Stomach (tissue), 19 donors: ENCODE measurements at places on chromosomes 2 and 18. TPM values are rescaled to one million over a fixed set of nuclear protein-coding genes. Genes with fewer than 3 reads are reported as not detected.

DNA sequence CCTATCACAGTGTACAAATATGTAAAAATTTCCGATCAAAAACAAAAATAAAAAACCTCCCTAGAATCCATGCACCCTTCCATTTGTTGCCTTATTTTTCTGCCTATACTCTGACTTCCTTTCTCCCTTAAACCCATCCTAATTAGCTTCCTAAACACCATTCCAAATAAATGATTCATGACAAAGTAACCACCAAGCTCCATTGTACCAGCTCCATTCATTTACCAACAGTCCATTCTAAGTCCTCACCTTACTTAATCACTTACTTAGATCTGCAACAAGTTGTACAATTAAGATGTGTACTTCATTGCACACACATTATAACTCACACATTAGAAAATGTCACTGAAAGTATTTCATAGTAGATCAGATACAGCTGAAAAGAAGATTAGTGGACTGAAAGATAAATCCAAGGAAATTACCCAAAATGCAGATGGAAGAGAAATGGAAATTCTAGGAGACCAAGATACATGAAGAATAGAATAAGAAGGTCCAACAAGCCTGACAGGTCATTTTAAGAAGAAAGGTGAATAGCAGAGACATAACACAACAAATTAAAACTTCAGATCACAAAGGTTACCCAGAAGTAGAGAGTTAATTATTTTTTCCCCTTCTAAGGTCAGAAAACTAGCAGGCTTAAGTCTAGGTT is 154.6 kb downstream of the DYM start:
- DNase-seq = no peak

GRCh38 chr2:238785528-238785860 is 62.4 kb upstream of the TWIST2 start:
- DNase-seq = no peak

DNA sequence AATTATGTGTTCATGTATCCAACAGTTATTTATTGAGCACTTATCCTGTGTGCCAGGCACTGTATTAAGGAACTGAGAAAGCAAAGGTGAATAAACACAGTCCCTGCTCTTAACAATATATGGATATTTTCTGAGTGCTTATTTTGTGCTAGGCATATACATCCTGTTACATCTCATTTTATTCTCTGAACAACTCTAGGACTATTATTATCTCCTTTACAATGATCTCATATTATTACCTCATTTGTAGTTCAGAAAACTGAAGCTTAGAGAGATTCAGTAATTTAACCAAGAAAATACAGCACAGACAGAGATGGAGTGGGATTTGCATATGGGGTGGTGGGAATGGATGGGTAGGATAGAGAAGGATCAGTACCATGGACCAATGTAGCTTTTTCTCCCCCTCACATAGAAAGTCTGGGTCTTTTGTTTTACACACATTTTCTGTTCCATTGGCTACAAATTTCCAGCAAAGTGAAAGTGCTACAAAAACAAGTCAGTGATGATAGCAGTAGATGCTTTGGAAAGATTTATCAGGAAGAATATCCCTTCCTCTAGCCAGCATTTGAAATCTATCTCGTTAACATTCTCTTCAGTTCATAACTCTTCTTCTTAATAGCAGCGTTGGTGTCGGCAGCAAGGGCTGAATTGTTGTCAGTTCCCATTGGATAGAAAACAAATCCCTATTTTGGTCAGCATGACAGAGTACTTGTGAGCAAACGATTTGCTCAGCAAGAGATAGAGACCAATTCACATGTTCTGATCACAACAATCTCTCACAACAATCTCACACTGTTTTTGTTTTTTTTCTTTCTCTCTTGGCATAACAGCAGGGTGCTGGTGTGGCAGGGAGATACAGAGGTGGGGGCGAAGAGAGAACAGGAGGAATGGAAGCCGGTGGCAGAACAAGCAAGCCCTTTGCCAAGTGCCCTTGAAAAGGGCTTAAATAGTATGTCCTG is 102.2 kb upstream of the KCTD1 start:
- no peak for DNase-seq

The SERPINB4 gene
- total RNA-seq = not detected
